ENCODE measurements at places on chromosomes 4 and X.
A peak's percentile ranks its signal among the peaks of the same experiment; 100 is the strongest.

GRCh38 chr4:74480267-74480666, 35.3 kb downstream of the AREG start:
- DNase-seq, result no peak

DNA sequence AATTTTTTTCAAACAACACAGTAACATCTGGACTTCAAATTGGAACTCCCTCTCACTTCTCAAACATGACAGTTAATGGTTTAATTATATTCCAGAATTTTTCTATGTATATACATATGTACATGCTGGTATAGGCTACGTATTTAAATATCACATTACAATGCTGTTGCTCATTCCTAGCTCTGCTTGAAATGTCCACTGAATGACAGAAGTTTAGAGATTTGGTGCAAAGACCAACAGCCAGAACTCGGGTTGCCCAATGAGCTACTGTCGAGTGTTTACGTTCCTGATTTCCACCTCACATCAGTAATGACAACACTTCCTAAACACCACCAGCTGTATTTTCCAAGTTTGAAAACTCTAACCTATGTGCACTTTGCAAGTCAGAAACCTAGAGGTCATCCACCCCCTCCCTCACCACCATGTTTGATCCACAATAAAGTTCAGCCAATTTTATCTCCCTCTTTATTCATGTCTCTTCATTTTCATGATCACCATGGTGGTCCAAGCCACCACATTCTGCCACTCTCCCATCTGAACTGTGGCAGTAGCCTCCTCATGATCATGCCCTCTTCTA, 49.3 kb upstream of the RPL34 start:
- no peak for DNase-seq

- DNase-seq, result no peak
Observed at GRCh38 chr4:54318904-54319303, 89.8 kb downstream of the PDGFRA start.

DNA sequence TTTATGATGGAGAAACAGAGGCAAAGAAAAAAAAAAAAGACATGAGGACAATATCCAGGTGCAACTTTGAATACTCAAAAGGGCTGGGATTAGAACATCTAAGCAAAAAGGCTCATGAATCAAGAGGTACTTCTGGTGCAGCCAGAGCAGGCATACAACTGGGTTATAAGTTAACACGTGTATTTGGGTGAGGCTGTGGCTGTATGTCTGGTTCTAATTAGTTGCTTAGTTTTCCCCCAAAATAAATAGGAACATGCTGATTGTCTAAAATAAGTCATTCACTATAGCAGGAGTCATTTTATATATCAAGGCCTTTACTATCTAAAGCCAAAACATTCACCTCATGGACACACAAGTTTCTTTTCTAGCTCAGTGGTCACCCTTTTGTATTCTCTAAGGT, 20.2 kb downstream of the NHS start:
- DNase-seq, result no peak

DNA sequence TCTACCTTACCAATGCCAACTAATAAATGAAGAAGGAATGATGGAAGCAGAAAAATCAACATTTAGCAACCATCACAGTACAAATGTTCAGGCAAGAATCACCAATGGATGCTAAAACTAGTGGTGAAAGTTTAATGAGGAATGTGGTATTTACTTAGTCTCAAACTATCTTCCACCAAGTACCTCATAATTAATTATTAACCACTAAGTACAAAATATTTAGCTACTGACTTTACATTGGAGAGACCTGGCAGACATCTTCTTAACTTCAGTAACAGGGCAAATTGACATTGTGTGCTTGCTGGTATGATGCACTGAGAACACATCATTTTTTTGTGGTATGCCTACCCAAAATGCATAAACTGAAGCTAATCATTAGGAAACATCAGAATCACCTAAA, 82.4 kb downstream of the DLG3 start:
- no peak for DNase-seq

DNA sequence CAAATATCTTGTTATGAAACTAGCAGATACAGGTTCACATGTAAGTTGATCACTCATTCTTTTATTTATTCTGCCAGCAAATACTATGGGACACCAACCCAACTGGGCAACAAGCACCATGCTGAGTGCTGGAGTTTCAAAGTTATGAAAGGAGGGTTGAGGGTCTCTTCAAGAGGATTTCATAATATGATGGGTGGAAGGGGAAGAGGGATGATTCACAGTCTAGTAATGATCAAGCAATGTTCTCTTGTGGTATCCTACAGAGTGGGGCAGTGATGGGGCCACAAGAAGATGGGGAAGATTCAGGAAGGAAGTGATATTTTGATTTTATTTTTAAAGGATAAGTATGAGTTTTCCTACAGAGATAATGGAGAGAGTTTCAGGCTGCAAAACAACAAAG, 46.2 kb upstream of the TXK start:
- no peak for DNase-seq

- DNase-seq, result no peak
Observed at GRCh38 chr4:81833576-81833975, 361.9 kb upstream of the RASGEF1B start.

DNA sequence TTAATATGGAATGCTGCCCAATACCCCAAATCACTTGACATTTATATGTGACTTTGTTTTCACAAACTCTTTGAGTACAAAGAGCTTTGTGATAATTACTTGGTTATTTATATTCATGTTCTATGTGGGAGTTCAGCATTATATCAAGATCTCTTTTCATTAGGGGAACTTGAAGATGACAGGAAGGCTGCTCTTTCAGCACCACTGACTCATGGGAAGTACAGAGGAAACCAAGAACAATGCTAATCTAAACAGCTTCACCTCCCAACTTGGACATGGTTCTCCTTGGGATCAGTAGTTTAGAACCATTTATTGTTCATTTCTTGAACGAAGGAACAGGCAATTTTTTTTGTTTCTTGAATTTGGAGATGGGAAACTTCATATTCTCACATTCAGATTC, 184.0 kb upstream of the AFF2 start:
- DNase-seq, result no peak

DNA sequence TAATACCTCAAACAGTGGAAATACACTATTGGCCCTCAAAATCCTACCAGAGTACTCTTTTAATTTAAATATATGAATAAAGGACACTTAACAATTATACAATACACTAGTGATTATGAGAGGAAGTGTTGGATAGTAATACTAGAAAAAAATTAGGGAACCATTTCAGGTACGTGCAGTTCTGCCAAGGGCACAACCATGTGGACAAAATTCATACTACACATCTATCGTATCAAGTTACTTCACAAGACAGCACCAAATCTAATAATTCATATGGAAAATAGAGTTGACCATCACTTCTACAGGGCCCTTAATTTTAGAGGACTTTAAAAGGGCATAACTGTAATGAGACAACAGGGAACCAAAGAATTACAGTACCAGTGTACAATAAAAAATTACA, 69.2 kb upstream of the ZCCHC13 start:
- DNase-seq, result no peak

DNA sequence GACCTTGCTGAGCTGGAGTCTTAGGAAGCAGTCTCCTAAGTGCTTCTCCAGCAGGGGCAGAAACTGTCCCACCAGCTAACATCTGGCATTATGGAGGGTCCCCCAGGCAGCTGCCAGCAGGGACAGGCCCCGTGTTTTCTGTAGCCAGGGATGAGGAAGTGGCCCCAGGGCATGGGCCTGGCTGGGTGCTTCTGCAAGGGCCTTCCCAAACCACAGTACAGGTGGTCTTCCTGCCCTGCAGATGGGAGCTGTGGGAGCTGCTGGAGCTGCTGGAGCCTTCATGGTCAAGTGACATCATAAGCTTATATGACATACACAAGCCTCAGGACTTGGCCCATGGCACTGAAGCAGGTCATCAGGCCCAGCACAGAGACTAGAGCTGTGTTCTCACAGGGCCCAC, 5.0 kb upstream of the MSANTD1 start:
- DNase-seq, result no peak

DNA sequence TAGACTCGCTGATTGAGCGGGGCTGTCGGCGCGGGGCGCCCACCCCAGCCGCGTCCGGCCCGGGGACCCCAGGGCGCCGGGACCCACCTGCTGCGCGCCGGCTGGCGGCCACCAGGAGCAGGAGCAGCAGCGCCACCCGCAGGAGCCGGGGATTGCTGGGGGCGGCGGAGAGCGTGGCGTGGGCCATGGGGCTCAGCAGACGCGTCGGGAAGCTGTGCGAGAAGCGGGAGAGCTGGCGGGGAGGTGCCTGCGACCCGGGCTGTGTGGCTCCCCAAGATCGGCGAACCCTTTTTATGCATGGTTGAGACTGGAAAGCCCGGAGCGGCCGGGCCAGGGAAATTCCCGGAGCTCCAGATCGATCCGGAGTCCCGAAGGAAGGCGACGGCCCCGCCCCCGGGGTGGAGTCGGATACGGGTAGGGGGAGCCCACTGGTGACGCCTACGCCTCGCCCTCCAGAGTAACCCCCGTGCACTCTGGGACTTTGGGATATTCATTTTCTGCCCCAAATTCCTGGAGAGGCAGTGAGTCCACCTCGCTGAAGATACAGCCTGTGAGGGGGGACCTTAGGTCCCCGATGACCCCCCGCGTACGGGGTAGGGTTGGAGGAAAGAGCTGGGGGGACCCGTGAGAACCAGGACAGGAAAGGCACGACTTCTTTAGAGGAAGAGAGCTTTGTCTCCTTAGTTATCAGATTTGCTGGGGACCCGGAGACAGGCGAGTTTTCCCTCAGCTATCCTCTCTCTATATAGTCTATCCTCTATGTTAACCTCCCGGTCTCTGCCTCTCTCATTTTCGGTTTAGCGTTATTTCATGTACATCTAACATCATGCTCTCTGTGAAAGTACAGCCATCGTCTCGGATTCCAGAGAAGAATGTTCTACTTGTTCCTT, at the start of gene CXCL3:
Gene CXCL3, minus strand, starts transcription at position 265 of the 890 bp plus-strand sequence. Its CDS starts 78 bp downstream, at position 187.
- DNase-seq, result no peak

GRCh38 chr4:6338951-6339817, 69.5 kb downstream of the WFS1 start:
- no peak for DNase-seq

DNA sequence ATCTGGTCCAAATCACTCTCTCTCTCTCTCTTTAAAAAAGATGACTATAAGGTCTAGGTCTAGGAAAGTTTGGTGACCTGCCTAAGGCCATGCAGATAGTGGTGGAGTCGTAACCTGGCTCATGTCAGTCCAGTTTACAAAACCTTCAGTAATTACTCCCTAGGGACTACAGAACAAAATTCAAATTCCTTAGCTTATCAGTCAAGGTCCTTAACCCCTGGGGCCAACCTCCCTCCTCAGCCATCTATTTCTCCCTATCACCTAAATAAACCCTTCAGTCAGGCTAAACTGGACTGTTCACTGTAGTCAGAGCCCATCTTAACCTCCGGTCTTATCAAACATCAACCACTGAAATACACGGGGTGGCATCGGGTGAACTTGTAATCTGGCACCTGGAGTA, 68.9 kb downstream of the MAP3K15 start:
- no peak for DNase-seq

- DNase-seq, result no peak
Observed at GRCh38 chr4:168995537-168996295, 14.3 kb downstream of the CBR4 start.

DNA sequence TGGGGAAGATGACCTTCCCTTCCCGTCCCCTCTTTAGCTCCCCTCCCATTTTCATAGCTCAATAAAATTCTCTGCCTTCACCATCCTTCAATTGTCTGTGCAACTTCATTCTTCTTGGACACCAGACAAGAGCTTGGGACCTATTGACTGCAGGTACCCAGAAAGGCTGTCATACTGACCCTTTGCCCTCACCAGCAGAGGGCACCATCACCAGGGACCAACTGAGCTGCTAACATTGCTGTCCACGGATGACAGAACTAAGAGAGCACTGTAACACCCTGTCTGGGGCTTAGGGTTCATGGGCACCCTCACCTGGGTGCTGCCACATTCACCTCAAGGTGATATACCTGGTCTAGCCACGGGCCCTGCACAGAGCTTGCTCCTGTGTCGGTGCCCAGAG, 141.3 kb upstream of the VCX3B start:
- DNase-seq, result no peak

GRCh38 chrX:75155447-75155826, 646 bp downstream of the ABCB7 start:
- peak; percentile 1 for DNase-seq

GRCh38 chrX:6184900-6185515, 43.7 kb downstream of the NLGN4X start:
- DNase-seq, result no peak

DNA sequence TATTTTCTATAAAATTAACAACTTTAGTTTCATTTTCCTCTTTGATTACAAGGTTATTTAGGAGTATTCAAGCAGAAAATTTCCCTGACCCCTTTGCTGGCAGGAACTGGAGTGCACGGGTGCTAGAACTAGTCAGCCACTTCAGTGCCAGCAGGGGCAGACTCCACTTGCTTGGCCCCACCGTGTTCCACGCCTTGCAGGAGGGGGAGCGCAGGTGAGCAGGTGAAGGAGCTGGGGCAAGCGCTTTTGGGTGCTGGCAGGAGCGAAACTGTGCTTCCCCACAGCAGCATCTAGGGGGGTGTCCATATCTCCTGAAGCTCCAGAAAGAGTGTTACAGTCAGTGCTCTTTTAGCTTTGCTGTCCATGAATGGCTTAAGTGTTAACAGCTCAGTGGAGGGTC, 45.5 kb downstream of the MID2 start:
- no peak for DNase-seq

DNA sequence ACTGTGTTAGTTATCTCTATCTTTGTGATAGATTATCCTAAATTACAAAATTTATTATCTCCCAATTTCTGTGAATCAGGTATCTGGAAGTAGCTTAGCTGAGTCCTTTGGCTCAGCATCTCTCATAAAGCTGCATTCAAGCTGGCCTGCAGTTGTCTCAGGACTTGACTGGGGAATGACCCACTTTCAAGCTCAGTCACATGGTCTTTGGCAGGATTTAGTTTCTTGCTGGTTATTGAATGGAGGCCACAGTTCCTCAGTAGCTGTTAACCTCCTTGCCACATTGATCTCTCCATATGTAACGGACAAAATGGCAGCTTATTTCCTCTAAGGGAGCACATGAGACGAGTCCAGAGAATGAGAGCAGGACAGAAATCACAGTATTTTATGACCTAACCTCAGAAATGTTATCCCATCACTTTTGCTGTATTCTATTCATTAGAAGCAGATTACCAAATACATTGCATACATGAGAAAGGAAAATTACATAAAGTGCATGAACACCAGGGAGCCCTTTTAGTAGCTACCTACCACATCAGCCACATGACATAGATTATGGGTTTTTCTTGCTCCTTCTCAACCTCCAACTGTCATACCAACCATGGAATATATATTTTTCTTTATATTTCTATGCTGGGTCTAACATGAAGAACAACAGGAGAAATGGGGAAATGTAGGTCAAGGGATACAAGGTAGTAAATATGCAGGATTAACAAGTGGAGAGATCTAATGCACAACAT, 730.1 kb downstream of the CCSER1 start:
- DNase-seq, result no peak
